Astrocyte of the cerebellum (primary cell): ENCODE measurements at places on chromosomes 7 and 10.

- DNase-seq = no peak
Observed at GRCh38 chr10:94630017-94630688, 53.4 kb upstream of the CYP2C18 start.

DNA sequence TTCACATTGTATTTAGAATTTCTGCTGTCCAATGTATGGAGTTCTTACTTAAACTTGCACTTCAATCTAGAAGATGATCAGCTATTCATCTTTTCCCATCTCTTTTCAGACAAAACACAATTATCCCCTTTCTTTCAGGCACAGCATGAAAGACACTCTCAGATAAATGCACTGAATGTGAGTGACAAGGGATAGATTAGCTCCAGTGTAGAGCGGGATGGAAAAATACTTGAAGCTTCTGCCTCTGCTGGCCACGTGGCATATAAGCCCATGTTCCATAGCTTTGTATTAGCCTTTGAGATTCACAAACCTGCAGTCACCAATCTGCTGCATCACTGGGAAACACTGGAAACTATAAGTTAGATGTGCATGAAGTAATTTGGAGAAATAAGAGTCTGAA is 162.2 kb upstream of the FAM3C start:
- no peak for DNase-seq

DNA sequence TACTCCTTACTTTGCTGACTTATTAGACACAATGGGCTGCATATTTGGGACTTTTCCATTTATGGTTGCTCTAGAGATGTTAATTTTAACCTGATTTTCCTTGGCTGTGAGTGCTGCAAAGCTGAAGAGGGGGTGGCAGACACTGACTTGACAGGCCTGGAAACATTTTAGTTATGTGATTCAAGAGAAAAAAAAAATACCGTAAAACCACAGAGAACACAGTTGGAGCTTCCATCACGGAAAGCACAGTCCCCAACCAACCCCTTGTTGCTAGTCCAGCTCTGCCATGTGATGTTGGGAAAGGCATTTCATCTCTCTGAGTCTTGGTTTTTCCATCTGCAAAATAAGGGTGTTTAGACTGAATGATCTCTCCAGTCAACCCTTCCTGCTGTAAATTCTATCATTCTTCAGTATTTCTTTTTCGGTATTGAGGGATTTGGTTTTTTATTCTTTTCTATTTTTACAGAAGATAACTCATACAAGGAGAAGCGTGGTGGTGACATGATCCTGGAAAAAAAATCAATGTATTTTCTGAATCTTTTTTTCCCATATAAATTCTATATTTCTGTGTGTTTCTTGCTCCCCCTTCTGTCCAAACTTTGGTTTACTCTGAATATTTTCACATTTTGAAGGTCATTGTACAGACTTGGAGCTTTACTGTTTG is 246.1 kb downstream of the REEP3 start:
- peak; percentile 46 for DNase-seq

- DNase-seq = no peak
Observed at GRCh38 chr10:63068246-63068645, 64.9 kb upstream of the NRBF2 start.

GRCh38 chr7:148485618-148486017 is 104.9 kb upstream of the C7orf33 start:
- no peak for DNase-seq

- DNase-seq = no peak
Observed at GRCh38 chr10:124186956-124187355, 93.6 kb upstream of the CHST15 start.

DNA sequence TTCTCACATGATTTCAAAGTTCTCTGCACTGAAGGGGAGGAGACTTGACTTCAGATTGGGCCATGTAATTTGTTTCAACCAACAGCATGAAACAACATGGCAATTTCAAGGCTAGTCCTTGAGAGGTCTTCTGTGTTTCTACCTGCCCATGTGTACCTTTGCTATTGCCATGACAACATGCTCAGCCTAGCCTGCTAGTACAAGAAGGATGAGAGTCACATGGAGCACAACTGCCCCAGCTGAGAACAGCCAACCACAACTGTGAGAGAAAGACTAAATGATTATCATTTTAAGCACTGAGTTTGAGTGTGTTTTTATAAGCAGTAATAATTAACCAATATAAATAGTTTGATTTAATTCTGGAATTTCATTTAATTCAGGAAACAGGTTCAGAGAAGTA is 41.9 kb downstream of the ANKMY2 start:
- DNase-seq = no peak

DNA sequence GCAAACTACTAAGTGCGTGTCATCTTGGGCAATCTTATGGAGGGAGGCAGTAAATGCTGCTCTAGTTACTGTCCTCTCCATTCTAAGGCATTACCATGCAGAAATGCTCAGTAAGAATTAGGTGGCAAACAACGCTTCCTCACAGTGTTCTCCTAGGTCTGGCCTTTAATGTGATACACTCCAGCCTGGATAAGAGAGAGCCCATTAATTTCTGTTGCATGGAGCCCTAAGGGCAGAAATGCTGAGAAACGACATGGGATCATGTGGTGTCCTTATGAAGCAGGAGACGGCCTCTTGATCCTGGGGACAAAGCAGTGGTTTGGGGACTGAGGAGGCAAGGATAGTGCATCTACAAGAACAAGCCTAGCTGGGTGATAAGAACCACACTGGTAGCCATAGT is 44.0 kb downstream of the SLC25A13 start:
- DNase-seq = no peak

DNA sequence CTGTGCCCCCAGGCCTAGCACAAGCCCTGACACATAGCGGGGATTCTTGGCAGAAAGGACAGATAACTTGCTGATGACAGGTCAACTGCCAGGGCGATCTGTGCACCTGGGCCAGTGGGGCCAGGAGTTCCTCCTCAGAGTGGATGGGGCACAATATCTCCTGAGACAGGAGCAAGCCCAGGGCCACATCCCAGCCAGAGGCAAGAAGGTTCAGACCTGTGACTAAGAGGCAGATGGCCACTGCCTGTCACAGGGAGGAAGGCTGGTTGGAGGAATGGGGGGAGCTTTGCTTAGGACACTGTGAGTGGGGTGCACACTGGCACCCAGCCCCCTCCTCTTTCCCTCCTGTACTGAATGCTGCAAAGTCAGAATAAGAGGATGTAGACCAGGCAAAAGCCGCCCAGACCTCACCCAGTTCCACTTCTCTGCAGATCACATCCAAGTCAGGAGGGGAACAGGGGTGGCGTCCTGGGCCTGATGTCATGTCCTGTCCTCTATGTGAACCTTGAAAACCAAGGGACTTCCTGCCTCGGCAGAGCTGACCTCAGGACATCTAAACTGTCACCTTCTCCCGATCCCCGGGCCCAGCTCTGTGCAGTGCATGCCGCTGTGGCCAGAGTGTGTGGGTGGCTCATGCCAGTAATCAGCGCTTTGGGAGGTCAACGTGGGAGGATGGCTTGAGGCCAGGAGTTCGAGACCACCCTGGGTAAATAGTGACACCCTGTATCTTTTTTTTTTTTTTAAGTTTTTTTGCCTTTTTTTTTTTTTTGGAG is 1.3 kb downstream of the GUSB start:
- no peak for DNase-seq

DNA sequence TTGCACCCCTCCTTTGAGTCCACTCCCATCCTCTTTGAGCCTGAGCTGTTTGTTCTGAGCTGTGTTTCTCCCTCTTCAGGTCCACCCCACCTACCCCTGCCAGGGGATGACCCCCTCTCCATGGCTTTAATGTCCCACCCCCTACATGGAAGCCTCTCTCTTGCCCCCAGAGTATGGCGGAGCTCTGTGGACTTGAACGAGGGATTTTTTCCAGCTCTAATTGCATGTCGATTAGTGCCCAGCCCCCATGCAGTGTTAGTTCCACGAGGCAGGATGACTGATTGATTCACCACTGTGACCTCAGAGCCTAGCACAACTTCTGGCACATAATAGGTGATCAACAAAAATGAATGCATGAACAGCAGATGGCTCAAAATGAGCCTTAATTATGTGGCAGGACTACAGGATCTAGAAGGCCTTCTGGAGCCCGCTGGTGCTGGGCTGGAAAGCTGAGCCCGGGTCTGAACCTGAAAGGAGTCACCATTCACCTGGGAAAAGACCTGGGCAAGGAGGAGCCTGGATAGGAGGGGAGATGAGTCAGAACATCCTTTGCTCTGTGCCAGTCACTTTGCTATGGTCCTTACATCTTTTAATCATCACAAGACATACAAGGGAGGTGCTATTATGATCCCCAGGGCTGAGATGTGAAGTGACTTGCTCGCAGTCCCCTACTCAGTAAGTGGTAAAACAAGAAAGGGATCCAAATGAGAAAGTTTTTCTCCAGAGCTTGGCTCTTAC is 17.1 kb upstream of the SLC18A2 start:
- no peak for DNase-seq

DNA sequence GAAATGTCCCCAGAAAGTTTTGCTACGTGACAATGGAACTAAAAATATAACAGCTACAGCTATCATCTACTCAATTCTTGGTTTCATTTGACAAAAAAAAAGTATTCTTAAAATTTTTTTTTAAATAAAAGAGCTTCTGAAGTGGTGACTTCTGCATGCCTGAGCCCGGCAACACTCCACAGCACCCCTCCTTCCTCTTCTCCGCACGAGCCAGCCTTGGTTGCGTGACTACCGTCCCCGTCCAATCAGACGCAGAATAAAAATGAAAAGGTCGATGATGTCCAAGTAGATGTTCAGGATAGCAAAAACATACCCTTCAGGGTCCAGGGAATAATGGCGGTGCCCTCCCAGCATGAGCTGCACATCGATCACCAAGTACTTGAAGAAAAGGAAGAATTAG is 34.5 kb upstream of the GATAD1 start:
- DNase-seq = no peak

DNA sequence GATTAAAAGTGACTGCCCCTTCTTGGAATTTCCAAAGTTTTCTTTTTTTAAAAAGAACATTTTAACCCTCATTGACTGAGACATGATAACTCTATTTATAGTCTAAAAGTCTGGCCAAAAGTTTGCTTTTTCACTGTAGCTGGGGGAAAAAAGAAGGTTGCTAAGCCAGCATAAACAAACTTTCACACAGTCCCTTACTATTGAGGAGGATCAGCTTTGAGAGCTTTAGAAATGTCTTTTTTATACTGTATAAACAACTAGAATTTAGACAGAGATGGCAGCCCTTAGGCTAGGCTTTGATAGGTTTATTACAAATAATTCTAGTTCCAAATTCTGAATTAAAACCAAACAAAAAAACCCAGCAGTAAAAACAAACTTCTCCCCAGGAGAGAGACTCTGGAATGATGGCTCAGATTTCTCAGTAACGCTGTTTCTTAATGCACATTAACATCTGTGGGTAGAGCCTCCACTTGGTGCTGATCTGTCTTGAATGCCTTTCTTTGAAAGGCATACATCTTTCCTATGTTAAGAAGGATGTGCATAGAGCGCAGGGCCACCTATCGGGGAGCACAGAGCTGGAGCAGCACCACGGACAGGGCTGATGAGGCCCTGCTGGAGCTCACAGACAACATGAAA is 100.9 kb upstream of the PDLIM1 start:
- DNase-seq = peak; percentile 55

DNA sequence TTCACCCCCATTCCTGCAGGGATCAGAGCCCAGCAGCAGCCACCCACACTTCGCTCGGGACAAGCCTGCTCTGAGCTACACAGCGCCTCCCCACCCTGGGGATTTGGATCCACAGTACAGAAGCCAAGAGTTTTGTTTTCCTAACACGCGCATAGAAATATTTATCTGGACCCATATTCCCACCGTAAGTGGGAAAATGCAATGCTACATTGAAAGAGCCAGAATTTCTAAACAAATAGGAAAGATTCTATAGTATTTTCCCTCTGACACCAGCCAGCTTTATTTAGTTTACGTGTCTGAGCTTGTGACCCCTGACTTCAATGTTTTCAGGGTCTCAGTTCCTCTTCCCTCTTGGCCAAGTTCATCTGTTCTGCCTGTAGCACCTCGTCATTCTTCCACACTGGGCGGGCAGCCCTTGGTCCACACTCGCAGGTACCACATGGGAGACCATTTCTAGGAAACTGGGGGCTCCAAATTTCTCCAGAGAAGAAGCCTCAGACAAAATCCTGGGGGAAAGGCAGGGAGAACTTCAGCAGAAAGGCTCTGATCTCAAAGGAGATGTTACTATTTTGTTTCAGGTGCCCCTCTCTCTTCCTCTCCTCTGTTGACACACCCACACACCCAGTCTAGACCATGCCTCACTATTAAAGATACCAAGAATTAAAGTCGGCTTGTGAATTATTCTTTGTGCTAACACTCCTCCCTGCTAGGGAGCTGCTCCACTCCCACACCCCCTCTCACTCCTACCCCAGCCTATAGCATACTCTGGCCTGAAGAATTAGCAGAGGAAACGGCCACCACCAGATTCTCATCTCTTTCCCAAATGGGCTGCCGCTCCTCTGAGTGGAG is 116.0 kb upstream of the PCGF5 start:
- no peak for DNase-seq

DNA sequence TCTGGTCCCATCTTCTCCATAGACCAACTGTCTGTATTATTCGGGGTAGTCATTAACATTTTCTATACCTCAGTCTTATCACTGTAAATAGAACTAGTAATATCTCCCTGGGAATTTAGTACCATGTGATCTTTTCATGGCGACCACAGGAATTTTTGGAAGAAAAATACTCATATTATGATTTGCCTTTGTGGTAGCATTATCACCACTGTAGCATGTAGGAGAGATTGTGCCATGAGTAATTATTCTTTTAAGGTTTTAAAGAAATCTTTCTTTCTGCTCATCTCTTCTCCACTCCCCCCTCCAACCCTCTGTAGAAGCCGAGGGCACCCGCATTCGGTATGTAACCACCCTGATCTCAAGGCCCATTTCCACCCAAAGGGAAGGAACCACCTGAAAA is 25.0 kb downstream of the ZNF365 start:
- DNase-seq = peak; percentile 20

DNA sequence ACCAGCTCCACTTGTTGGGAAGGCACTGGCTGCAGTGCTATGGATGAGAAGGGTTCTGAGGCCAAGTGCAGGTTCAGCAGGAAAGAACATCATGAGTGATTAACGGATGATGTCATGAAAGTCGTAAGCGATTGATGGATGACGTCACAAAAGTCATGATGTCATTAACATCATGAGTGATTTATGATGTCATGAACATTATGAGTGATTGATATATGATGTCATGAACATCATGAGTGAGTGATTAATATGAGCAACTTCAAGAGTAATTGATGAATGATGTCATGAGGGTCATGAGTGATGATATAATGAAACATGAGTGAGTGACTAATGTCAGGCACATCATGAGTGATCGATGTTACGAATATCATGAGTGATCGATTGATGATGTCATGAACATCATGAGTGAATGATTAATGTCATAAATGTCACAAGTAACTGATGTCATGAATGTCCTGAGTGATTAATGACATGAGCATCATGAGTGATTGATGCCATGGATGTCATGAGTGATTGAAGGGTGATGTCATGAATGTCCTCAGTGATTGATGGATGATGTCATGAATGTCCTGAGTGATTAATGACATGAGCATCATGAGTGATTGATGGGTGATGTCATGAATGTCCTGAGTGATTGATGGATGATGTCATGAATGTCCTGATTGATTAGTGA is 185.6 kb downstream of the PAXIP1 start:
- DNase-seq = no peak
